ENCODE measurements at places on chromosomes 1 and 21. TPM values are rescaled to one million over a fixed set of nuclear protein-coding genes. Genes with fewer than 3 reads are reported as not detected.

Gene A3GALT2
- under 0.01 TPM for total RNA-seq

Gene HJV
- total RNA-seq: not detected

Gene GBP6
- total RNA-seq: not detected

Gene FNBP1L
- total RNA-seq: 8.7 TPM

Gene IGSF9
- under 0.01 TPM for total RNA-seq

Gene WNT3A
- total RNA-seq: not detected

All from osteoblast (primary cell).